H7 (cell line): ENCODE measurements at places on chromosomes 3 and 15. TPM values are rescaled to one million over a fixed set of nuclear protein-coding genes. Genes with fewer than 3 reads are reported as not detected.

Gene ARNT2
- total RNA-seq = 1.5 and 3.1 TPM in 2 replicates

Gene CDCP1
- 1.5 and 2.2 TPM in 2 replicates for total RNA-seq

Gene LRRC49
- 3.9 and 5.6 TPM in 2 replicates for total RNA-seq

Gene SLC6A20
- total RNA-seq = 0.10 and 0.37 TPM in 2 replicates
